ENCODE measurements at places on chromosomes 7 and 10.

- DNase-seq, result no peak
Observed at GRCh38 chr7:7834761-7835160, 116.4 kb upstream of the RPA3 start.

DNA sequence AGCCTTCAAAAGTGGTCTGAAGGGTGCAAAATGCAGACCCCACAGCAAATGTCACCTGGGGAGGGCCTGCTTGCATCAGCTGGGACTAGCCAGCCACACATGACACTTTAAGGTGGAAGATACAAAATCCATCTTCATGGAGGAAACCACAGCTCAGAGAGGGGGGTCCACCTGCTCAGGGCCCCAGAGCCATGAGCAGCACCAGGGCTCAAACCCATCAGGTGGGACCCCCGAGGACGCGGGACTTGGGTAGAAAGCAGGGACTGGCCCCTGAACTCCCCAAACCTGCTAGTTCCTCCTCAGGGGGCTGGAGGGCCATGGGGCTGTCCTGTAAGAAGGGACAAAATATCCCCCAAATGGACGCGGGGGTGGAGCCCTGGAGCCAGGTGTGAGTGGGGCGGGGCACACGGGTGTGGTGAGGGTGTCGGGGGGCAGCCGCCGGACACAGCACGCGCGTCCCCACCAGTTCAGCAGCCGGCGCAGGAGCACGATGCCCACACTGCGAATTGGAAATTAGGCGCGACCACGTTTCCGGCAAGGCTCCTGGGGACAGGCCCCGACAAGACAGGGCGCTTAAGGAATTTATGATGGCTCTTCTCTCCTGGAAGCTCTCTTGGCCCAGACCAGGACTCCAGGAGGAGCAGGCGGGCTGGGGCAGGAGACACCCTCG lies 8.0 kb downstream of the PDGFA start:
- no peak for DNase-seq

GRCh38 chr7:134317434-134317833 lies 704 bp upstream of the SLC35B4 start:
- no peak for DNase-seq

GRCh38 chr10:34206078-34206934 lies 608.8 kb downstream of the PARD3 start:
- no peak for DNase-seq

GRCh38 chr7:46129831-46130230 lies 208.8 kb upstream of the IGFBP3 start:
- no peak for DNase-seq

- DNase-seq, result no peak
Observed at GRCh38 chr7:92704858-92705257, 114.7 kb upstream of the FAM133B start.

Measured in activated naive CD4-positive, alpha-beta T cell treated with anti-CD3 and anti-CD28 coated beads, Interleukin-2, amount 50 U/mL, for 72 hours (primary cell).